ENCODE measurements at places on chromosomes 7 and 10.

- DNase-seq: no peak
Measured at GRCh38 chr10:86100581-86101061, 266.0 kb downstream of the GRID1 start.

DNA sequence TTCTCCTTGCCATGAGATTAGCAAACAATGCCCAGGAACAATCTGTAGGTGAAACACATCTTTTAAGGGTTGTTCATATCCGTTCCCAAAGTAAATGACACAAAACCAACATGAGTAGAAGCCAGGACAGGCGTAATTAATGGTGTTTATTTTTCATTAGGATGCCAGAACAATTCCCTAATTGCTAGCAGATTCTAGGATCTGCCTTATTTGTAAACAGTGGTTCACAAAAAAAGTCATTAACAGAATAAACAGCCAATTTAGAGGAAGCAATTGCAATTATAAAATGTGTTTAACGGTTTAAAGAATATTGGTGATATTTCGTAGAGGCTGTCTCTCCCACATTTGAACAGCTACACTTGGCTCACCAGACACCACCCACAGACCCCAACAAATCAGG is 250.6 kb upstream of the GPR26 start:
- no peak for DNase-seq

DNA sequence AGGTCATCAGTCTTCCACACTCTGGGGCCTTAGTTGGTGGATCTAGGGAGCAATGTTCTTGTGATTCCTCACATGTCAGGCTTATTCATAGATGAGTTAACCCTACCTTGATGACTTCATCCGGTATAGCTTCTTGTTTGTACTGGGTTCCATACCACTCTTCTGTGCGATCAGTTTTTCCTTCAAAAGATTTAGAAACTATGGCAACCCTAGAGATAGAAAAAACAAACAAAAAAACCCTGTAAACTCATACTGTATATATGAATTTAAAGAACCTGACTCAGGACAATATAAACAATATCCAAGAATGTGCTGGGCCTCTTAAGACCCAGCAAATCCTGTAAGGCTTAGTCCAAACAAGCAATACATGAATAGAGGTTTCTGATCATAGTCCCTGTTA is 83.5 kb downstream of the IDE start:
- DNase-seq: no peak

- no peak for DNase-seq
Measured at GRCh38 chr7:107877731-107878382, 13.1 kb upstream of the DLD start.

DNA sequence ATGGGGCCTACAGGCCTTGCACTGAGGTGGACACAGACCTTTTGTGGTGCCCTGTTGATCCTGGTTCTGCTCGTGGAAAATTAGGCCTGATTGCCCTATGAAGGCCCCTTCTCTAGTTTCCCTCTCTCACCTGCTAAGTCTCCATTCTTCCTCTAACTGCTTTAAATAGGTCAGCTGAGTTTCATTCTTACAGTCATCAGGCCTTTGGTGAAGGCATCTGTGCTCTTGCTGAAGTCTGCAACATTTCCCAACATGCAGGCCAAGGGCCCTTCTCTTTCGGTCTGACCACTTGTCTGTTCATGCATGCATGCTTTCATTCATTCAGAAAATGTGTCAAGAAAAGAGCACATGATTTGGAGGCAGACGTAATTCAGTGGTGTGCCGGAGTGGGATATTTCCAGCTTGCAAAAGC is 244.0 kb downstream of the BUB3 start:
- DNase-seq: no peak

DNA sequence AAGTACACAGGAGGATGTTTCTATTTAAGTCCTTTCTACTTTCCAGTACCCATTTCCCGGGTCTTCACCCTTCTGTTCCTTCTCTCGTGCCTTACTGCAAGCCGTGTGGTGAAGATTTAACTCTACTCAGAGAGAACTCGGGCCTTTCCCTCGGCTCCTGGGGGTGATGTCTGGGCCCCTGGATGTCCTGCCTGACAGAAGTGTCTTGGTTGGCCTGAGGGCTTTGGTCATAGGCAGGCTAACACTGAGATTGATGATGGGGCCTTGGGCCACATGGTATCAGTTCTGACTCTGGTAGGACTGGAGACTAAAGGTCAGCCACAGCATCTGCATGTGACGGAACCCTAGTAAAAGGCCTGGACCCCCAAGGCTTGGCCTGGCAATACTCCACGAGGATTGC is 80.4 kb downstream of the CHST15 start:
- DNase-seq: no peak

GRCh38 chr7:30950197-30950596 is 13.6 kb upstream of the GHRHR start:
- no peak for DNase-seq

DNA sequence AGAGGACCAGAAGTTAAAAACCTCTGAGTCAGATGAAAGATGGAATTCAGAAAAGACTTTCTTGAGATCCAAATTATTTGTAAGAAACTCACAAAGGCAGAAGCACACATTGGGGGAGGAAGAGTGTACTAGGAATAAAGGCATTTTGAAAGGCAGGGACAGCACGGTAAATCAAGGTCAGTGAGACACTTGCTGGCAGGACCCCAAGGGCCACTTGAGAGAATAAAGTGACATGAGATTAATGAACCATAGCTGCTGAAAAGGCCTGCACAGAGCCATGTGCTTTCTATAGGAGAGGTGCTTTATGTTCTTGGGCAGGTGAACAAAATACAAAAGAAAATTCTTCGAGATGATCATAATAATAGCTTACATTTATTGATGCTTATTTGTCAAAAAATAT is 929.9 kb upstream of the MBL2 start:
- no peak for DNase-seq

GRCh38 chr10:17805330-17805729 is 3.8 kb upstream of the MRC1 start:
- DNase-seq: no peak

GRCh38 chr10:47047127-47047504 is 135.9 kb downstream of the PTPN20 start:
- DNase-seq: no peak

DNA sequence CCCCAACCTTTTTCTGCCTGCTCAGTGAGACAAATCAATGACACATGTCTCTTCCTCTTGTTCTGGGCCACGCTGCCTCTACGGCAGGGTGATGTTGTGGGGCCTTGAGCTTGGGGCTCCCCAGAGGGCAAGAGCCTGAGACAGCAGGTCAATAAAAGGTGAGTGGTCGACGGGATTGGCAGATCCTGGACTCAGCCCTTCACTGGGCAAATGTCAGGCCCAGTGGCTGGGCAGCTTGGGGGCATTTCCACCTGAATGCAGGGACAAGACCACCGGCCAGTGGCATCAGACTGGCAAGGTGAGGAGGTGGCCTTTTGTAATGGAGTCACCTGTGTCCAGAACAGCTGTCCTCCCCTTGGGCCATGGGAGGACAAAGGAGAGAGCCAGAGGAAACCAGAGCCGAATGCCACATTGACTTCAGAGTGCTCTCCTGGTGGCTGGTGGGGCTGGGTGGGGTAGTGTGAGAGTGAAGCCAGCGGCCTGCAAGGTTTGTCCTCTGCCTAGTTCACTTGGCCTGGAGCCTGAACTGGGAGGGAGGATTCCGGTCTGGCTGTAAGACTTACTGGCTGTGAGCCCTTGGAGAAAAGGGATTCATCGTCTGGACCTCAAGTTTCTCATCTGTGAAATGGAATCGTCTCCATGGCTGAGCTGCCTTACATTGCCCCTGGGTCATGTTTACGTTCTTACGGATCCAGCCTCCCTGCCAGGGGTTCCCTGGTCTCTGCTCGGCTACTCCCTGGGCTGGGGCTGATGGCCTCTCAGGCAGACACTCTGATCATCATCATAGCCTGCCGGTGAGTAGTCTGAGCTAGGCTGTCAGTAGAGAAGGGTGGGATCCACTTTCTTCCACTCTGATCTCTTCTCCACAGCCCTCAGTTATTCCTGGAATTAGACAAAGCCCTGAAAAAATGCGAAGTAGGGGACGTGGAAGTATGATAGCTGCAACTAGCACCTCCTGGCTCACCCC is 25.4 kb upstream of the CRHR2 start:
- DNase-seq: no peak

DNA sequence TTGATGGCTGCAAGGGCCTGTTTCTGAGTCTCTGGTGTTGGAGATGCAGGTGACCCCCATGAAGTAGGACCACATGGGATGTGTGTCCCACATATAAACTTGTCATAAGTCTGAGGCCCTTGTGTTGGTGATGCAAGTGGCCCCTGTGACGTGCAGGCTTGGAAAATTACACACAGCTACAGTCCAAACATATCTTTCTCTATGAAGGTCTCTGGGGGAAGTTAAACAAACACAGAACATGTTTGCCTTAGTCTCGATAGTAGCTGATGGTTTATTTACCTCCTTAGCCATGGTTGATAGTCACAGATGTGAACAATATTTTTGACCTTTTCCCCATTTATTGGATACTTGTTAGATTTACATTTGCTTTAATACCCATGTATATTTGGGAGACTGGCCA is 64.7 kb downstream of the ADCY1 start:
- DNase-seq: no peak

DNA sequence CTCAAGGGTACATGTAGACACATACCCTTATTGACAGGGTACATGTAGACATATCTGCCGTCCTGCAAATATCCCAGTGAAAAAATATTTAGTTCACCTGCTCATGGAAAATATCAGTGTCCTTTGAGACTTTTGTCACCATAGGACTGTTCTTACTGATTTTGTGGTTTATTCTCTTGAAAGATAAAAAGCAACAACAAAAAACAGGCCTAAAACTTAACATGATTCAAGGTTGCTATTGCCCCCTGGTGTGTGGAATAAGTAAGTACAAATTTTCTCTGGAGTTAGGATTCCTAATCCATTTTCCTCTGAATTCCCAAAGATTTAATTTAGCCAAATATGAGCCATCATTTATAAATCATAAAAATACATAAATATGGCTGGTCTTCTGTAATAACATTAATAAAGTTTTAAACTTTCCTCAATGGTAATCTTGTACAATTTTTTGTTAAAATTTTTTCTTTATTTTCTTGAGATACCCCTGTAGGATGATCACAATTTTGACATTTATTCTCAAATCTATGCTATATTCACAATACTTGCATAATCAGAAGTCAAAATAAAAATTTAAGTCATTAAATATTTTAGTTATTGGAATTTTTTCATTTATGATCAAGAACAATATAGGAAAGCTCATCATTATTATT is 741.4 kb upstream of the POT1 start:
- DNase-seq: no peak

DNA sequence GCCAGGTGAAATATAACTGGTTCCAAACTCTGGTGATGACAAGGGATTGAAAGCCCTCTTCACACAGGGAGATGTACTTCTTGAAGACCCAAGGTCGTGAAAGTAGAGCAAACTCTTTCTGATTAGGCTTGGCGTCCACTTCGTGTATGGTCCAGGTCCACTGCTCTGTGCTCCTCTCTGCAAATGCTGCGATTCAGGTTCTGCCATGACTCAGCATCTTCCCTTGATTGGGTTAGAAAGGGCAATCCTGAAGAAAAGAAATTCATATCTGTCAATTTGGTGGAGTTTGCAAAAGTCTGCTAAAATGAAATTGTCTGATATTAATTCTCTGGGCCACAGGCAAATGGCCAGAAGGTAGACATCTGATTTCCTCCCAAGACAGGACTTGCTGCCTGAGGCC is 431.4 kb downstream of the ACTR3B start:
- DNase-seq: no peak

DNA sequence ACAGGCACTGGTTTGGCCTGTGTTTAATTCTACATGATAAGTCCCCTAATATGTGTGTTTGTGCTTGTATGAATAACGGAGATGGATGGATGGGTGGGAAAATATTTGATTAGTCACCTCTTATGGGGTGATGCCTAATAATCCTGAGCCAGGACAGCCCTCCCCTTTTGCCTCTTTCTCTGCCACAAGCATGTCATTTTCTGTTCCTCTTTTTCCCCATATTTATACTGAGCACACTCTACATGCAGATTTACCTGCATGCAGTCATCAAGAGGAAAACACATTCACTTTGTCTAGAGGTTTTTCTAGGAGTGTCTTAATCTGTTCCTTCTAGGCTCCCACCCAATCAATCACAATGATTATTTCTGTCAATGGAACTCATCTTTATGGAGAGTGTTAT is 111.6 kb upstream of the TBX20 start:
- no peak for DNase-seq

GRCh38 chr7:30925913-30926312 is 14.3 kb downstream of the AQP1 start:
- no peak for DNase-seq

DNA sequence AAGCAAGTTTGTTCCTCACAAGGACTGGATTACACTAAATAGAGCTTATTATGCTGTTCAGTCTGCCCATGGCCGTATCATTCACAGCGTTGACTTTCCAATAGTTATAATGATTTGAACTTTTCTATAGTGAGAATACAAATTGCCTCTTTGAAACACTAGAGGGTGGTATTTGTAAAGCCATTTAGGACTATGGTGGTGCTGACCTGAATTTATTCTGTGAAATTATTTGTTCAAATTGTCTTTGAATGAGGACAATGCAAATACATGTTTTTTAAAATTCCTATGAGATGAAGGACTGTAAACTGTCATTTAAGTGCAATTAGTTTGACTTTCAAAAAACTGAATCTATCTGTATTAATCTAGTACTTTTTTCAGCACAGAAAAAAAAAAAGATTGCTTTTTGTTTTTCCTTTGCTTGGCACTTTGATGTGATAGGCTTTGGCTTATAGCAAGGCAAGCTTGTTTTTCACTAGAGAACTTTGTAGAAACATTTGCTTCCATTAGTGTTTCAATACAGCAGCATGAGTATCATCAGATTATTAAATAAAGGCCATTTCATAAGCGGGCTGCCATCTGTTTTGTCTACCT is 122.7 kb upstream of the TMEM229A start:
- no peak for DNase-seq

DNA sequence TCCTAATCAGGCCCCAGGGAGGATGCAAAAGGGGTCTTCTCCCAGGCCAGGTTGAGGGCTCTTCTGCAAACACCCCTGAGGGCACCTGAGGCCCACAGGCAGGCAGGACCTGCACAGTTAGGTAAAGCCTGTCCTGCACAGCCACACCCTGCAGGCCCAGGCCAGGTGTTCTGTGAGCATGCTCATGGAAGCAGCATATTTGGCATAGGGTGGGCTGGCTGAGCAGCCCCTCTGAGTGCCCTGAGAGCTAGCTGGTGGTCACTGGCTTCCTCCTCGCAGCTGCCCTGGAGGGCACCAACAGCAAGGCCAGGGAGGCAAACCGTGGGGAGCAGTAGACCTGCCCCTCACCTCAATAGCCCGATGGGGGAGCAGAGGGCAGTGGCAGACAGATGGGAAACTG is 3.7 kb upstream of the RET start:
- DNase-seq: no peak

DNA sequence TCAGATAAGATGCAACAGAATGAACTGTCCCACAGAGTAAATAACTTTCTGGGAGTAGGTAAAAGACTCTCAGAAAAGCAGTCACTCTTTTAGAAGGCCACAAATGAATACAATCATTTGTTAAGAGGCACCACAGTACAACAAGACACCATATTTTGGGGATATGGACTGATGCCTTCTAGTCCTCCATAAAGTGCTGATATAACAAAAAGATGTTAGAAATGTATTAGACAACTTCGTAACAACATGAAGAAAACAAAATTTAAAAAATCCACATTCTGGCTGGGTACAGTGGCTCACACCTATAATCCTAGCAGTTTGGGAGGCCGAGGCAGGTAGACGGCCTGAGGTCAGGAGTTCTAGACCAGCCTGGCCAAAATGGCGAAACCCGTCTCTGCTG is 111.3 kb downstream of the HIPK2 start:
- no peak for DNase-seq

Data from non-pigmented ciliary epithelial cell (primary cell).